HepG2 (cell line): ENCODE measurements at places on chromosomes 13 and 19. TPM values are rescaled to one million over a fixed set of nuclear protein-coding genes. Genes with fewer than 3 reads are reported as not detected.

- no peak for DNase-seq
These were observed 151.7 kb upstream of the MIR17HG start for GRCh38 chr13:91195789-91196188.

The SLC6A16 gene
- 0.18 and 0.22 TPM in 2 replicates for polyA plus RNA-seq

- DNase-seq: no peak
These were observed 255.1 kb downstream of the TBC1D4 start for GRCh38 chr13:75226733-75227435.

DNA sequence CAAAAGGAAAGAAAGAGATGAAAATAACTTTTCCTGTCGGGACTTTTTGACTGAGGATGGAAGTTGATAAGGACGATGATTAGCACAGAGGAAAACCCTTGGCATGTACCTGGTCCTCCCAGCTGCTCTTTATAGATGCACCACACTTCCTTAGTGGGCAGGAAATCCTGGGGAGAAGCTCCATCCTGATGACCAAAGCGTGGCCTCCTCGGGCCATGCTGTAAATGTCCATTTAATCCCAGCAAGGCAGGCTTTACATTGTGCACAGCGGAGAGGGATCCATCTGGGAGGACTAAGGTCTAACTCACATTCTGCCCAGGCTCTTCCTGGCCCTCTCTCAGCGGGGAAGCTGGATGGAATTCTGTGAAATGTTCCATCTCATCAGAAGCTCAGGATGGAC lies 113.5 kb downstream of the COL4A2 start:
- DNase-seq: no peak

The ZNF234 gene
- polyA plus RNA-seq: 3.5 and 4.2 TPM in 2 replicates

The ZNF320 gene
- polyA plus RNA-seq: 0.05 TPM in 1 of 2 replicates, not detected in the other
